ENCODE measurements at places on chromosomes 5 and 9.

DNA sequence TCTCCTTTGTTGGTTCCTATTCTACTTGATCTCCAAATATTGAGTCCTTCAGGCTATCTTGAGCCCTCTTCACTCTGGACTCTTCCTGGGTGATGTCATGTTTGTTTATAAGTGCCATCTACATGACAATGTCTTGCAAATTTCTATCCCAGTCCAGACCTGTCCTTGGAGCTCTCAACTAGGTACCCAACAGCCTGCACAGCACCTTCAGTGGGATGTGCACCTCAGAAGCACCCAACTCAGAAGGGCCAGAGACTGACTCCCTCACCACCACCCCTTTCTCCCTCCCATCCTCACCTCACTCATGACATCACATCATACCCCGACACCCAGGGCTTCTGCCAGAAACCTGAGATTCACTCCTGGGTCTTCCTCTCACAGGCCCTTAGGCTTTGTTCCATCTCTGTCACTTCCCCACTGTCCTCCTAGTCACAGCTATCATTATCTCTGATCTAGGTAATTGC is 14.4 kb downstream of the TXN start:
- DNase-seq, result no peak

GRCh38 chr5:174917976-174918554 is 193.7 kb downstream of the MSX2 start:
- no peak for DNase-seq

- no peak for DNase-seq
These were observed 23.5 kb downstream of the SLC6A3 start for GRCh38 chr5:1421521-1422341.

DNA sequence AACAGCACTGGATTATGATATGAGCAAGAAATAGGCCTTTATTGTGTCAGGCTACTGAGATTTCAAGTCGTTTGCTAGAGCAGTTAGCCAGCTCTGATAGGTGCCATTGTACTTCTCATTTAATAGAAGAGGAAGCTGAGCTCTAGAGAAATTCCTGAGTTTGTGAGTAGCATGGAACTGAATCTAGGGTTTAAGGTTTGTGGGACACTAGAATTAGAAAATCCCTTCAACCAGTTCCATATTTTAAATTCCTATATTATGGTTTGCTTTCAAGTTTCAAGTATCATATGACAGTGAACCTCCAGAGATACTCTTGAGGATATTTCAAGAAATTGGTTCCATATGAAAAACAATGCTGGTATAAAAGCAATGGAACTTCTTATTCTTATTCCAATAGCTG is 87.6 kb downstream of the ANKRD55 start:
- no peak for DNase-seq

GRCh38 chr5:12100542-12100941 is 196.3 kb upstream of the CTNND2 start:
- no peak for DNase-seq

- no peak for DNase-seq
These were observed 71.8 kb downstream of the PRR16 start for GRCh38 chr5:120535900-120536299.

GRCh38 chr5:116529615-116530014 is 45.0 kb downstream of the SEMA6A start:
- DNase-seq, result no peak

- no peak for DNase-seq
These were observed 11.4 kb downstream of the MACROH2A1 start for GRCh38 chr5:135387629-135387960.

DNA sequence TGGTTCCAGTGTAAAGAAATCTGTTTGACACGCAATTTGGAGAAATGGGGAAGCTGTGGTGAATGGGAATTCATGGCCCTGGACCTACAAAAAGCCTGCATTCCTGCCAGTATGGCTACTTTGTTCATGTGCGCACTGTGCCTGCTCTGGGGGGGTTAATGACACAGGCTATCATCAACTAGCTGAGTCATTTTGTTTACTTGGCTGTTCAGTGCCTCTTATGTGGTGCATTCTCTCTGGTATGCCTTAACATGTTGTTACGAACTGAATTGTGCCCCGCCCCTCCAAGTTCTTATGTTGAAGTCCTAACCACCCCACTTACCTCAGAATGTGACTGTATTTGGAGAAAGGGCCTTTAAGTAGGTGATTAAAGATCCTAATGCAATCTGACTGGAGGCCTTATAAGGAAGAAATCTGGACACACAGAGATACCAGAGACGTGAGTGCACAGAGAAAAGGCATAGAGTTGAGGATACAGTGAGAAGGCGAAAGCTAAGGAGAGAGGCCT is 20.4 kb upstream of the UBAP1 start:
- DNase-seq, result no peak

DNA sequence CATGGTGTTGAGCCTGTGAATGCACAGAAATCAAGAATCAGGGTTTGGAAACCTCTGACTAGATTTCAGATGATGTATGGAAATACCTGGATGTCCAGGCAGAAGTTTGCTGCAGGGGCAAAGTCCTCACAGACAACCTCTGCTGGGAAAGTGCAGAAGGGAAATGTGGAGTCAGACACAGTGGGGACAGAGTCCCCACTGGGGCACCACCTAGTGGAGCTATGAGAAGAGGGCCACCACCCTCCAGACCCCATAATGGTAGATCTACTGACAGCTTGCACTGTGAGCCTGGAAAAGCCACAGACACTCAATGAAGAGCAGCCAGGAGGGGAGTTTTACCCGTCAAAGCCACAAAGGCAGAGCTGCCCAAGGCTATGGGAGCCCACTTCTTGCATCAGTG is 181.9 kb upstream of the SEMA6A start:
- DNase-seq, result no peak

DNA sequence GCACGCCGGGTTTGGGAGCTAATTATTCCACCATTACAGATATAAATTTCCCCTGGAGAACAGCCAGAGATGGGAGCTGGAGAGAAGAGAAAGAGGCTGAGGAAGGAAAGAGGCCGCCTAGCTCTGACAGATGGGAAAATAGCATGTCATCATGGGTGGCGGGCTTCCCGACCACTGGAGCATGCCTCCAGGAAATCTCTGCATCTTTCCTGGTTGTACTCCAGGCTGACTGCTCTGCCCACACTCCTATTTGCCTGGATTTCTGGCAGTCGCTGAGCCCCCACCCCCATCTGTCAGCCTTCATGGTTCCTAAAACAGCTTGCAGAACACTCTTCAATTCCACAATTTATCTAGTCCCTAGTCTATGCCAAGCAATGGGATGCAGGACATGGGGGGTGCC is 14.3 kb upstream of the GABRP start:
- DNase-seq, result no peak

DNA sequence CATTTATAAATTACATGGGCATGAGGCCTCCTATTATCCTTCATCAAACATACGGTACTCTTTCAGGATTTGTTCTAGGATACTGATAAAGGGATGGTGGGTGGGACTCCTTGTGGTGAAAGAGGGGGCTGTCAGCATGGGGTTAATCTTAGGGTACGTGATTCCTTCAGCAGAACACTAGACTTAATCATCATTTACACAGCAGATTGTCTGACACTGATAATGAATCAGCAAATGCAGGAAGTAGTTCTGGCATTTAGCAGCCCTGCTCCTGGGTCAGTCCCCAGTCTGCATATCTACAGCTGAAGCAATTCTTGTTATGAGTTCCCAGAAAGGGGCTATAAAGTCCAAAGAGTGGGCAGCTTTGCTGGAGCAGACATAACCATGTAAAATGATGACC is 384.6 kb downstream of the SPOCK1 start:
- no peak for DNase-seq

GRCh38 chr9:23771746-23772384 is 54.2 kb downstream of the ELAVL2 start:
- no peak for DNase-seq

- no peak for DNase-seq
These were observed 94.4 kb upstream of the FSTL4 start for GRCh38 chr5:133706506-133707430.

GRCh38 chr9:112971415-112971814 is 40.6 kb downstream of the ZNF883 start:
- no peak for DNase-seq

GRCh38 chr5:38780945-38781344 is 64.9 kb upstream of the OSMR start:
- DNase-seq, result no peak

DNA sequence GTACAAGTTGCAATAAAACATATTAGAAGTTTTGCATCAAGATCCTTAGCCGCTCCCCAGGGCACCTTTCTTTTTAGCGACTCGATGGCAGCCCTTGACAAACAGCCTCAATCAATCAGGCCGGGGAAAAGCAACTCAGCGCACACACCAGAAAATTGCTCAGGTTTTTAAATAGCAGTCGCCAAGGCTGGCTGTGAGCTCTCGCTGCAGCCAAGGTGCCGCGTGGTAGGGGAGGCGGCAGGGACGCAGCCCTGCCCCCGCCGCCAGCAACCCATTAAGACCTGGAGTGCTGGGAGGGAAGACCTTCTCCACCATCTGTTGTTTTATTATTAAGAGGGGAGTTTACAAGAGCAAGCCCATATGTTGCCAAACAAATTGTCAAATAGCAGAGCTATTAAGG is 22.6 kb downstream of the ASS1 start:
- no peak for DNase-seq

DNA sequence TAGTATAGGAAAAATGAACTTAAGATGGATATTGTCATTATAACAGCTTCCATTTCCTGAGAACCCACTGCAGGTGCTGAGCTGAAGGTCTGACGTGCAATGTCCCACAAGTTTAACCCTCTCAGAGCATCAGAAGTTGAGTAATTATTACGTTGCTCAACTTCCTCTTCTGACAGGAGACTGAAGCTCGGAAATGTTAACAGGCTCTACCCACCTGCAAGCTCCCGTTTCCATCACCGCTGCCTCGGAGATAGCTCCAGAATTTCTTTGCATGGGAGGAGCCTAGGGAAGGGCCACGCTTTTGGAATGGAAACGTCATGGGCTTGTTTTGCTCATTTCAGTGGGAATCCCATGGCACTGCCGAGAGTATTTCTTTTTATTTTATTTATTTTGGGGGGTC is 1.0 kb upstream of the NTMT1 start:
- DNase-seq, result no peak

- DNase-seq, result no peak
These were observed 11.1 kb downstream of the BRD9 start for GRCh38 chr5:881551-881935.

DNA sequence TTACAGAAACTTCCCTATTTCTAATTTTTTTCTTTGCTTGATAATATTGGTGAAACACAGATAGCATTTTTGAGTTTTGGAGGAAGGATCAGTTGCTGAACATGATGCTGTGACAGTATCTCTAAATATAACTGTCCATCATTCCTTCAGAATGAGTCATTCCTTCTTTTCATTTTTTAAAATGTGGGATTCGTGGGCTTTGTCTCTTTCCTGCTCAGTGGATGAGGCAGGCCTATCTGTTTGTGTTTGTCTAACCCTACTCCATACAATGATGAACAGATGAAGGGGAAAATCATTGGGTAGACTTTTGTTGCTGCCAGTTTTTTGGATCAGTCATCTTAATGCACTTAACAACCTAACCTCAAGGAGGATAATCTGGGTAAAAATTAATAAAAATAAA is 15.7 kb upstream of the OR13C8 start:
- no peak for DNase-seq

- DNase-seq, result no peak
These were observed 14.9 kb downstream of the TRIM7 start for GRCh38 chr5:181189962-181190710.

DNA sequence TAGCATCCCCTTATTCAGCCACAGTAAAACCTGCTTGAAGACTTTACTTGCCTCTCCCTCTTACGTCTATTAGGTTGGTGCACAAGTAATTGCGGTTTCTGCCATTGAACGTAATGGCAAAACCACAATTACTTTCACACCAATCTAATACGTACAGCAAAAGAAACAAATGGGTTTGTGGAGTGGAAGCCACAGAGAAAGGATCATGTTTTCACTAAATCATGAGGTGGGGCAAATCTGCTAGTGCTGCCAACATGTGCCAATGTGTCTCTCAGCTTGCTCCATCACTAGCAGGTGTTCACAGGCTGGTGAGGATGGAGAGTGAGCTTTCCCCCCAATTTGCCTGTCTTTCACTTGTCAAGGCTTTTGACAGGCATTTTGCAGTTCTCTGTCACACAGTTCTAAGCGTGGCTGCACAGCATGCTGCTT is 15.9 kb downstream of the DMAC1 start:
- DNase-seq, result no peak

DNA sequence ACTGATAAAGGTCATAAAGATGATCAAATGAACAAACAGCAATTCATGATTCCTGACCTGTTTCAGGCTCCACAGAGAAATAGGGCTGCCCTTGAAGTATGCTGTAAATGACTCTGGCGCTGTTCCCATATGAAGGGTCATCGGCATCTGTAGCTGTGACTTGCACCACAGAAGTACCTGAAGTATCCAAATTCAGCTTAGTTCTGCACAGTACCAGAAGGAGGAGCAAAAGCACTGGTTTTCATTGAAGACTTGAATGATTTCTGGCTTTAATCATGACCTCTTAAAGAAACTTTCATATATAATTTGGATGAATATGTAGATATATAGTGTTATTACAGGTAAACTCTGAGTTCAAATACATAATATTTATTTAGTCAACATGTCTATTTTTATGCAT is 109.1 kb downstream of the CDH10 start:
- no peak for DNase-seq

GRCh38 chr5:135930949-135931295 is 23.9 kb downstream of the LECT2 start:
- no peak for DNase-seq

DNA sequence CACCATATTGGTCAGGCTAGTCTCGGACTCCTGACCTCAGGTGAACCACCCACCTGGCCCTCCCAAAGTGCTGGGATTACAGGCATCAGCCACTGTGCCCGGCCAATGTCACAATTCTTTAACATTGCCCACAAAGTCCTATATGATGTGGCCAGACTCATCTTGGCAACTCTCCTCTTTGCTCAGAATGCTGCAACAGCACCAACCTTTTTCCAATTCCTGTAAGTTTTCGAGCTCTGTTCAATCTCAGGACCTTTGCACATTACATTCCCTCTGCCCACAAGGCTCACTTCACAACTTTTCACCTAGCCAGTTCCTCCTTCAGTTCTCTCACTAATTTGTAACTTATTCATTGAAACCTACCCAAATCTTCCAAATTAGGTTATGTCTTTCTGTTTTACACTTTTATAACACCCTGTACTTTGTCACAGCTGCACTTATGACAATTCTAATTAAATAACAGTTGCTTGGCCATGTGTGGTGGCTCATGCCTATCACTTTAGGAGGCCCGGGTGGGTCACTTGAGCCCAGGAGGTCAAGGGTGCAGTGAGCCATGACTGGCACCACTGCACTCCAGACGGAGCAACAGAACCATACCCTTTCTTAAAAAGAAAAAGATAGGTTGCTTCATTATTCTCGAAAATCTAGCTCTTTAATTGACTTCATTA is 30.9 kb upstream of the GLDC start:
- DNase-seq, result no peak

DNA sequence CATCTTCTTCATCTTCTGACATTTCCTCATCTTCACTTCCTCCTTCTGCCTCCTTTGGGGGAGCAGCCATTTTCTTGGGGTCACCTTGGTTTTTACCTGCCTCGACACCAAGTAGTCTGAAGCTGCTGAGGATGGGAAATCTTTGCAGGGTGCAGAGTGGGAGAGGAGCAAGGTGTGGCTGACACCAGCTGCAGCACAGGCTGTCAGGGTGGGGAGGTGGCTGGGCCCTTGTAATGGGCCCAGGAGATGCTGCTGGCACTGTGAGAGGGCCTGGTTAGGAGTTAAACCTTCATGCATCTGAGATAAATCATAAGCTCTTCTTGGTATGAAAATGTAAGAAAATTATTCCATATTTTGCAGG is 7.7 kb downstream of the RABL6 start:
- DNase-seq, result no peak
